M059J (cell line): ENCODE measurements at places on chromosomes 2 and 18.

DNA sequence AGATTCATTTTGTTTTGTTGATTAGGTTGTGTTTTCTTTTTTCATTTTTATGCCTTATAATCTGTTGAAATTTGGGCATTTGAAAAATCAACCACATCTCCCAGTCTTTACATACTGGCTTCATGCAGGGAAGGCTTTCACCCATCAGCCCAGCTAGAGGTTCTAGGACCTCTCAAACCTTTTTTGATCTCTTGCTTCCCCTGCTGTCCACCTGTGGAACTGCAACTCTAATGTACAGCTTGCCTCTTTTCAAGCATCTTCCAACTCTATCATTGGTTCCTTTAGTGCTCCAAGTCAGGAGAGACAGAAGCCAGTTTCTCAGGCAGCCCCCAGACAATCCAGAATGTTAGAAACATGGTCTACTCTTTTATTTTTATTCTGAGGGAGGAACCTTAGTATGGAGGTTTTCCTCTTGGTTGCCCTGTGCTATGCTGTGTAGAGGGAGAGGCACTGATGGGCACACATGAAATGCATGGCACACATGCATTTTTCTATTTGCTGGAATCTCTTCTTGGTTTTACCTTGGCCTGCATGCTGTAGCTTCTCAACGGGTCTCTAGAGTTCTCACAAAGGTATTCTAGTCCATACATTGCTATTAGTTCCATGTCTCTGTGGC lies 107.2 kb upstream of the L3MBTL4 start:
- peak; percentile 23 for DNase-seq

- no peak for DNase-seq
Measured at GRCh38 chr2:105600949-105601794, 143.5 kb upstream of the NCK2 start.

GRCh38 chr2:207037896-207038295 lies 98.6 kb downstream of the CPO start:
- no peak for DNase-seq

DNA sequence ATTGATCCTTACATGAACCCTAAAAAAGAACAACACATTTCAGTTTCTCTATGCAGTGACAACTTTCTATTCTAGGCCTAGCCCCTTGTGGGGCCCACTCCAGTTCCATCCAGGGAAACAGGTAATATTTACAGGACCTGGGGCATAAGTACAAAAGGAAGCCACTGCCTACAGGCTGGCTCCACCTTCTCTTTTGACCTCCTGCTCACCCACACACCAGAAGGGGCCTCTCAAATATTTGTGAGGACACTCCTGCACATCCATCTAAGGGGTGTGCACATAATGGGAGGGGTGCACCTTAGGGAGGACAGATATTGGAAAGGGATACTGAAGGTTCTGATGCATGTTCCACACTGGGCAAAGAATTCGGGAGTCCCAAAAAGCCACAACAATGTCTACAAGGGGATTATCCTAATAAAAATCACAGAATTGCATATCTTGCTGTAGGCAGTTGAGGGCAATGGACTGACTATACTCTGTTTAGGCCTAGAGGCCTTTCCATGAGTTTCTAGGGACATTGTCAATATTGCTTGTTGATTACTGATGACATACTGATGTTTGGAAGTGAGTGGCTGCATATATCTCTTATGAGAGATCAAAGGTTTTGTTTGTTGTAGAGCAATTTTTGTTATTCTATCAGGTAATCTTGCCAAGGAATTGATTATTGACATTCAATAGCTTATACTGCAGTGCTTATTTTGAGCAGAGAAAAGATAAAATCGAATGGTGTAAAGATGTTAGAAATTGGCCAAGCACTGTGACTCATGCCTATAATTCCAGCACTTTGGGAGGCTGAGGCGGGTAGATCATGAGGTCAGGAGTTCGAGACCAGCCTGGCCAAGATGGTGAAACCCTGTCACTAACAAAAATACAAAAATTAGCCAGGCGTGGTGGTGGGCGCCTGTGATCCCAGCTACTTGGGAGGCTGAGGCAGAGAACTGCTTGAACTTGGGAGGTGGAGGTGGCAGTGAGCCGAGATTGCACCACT lies 23.8 kb upstream of the HNRNPA3 start:
- no peak for DNase-seq

GRCh38 chr2:225502971-225503370 lies 103.5 kb downstream of the NYAP2 start:
- DNase-seq = no peak

DNA sequence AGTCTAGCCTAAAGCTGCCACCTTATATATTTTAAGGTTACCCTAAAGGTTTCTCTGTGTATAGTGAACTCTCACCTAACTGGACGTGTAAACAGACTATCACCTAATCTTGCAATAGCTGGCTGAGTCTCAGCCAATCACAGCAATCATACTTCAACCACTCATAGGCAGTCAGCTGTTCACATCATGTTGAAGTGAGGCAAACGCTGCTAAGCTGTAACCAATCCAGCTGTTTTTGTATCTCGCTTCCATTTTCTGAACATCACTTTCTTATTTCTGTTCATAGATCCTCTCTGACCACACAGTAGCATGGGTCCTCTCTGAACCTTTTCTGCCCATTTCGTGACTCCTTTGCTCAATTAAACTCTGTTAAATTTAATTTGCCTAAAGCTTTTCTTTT lies 468.2 kb upstream of the POU3F3 start:
- DNase-seq = no peak

DNA sequence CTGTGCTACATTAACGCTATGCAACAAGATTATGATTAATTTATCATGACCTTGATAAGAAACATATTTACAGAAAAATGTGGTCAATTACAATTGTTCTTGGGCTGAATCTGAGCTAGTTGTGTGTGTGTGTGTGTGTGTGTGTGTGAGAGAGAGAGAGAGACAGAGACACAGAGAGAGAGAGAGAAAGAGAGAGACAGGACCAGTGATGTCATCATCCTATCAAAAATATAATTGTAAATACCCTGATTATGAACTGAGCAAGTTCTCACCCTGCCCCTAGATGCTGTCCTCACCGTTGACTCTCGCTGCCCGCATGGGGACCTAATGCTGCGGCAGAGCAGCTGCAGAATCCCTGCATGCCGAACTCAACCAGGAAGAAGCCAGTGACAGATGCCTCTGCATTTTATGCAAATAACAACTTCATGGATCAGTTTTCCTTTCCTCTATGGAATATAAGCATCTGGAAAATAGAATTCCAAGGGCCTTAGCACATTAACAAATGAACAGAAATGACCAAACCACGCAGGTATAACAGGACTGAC lies 512.5 kb downstream of the PLCL1 start:
- DNase-seq = no peak

GRCh38 chr2:217817466-217818292 lies 185.1 kb downstream of the TNS1 start:
- no peak for DNase-seq

DNA sequence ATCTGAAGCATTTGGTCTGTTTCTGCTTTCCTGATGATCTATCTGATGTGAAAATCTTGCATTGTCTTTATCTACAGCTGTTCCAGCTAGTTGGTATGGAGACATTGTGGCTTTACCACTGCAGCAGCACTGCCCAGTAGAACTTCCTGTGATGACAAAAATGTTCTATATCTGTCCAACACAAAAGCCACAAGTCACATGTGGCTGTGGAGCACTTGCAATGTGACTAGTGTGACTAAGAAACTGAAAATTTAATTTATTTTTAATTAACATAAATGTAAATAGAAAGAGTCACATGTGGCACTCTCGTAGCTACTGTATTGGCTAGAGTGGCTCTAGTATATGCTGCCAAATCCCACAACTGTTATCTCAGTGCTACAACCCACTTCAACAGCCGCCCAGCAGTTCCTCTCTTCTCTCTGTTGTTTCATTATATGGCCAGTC lies 425.7 kb downstream of the SETBP1 start:
- peak; percentile 88 for DNase-seq

- no peak for DNase-seq
Measured at GRCh38 chr18:79956276-79956675, 4.8 kb upstream of the SLC66A2 start.

- DNase-seq = peak; percentile 15
Measured at GRCh38 chr2:39990335-39990900, 211.4 kb upstream of the THUMPD2 start.

DNA sequence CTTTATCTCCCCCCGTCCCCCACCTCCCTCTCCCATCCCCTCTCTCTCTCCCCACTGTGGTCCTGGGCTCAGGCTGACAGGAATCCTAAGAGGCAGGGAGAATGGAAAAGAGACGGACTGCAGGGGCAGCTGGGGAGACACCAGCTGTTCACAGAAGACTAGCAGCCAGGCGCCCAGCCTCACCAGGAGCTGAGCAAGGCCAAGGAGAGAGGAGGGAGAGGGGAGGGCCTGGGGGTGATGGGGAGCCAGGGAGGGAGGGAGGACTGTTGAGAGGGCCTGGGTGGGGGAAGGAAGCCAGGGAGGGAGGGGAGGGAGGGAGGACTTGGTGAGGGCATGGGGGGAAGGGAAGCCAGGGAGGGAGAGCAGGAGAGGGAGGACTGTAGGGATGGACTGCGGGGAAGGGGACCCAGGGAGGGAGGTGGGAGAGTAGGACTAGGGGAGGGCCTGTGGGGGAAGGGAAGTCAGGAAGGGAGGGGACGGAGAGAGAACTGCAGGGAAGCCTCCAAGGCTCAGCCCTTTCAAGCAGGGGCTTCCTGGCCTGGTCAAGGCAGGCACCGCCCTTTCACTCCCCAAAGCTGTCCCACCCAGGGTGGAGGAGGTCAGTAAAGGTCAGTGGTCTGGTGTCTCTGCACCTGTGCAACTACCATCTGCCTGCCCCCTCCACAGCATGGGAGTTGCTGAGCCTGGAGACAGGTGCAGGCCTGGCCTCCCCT lies 517.7 kb upstream of the MYT1L start:
- DNase-seq = no peak
